ENCODE measurements at places on chromosomes 13 and 19. TPM values are rescaled to one million over a fixed set of nuclear protein-coding genes. Genes with fewer than 3 reads are reported as not detected.

KCNK6 gene
- 2.7 TPM for total RNA-seq

TPT1 gene
- total RNA-seq, result 3,599 TPM

- no peak for DNase-seq
Measured at GRCh38 chr19:35088131-35088913, 27.3 kb upstream of the FXYD3 start.

PNPLA6 gene
- 59.2 TPM for total RNA-seq

All from left cardiac atrium (tissue), 4 donors.